ENCODE measurements at places on chromosomes 6 and 20.

DNA sequence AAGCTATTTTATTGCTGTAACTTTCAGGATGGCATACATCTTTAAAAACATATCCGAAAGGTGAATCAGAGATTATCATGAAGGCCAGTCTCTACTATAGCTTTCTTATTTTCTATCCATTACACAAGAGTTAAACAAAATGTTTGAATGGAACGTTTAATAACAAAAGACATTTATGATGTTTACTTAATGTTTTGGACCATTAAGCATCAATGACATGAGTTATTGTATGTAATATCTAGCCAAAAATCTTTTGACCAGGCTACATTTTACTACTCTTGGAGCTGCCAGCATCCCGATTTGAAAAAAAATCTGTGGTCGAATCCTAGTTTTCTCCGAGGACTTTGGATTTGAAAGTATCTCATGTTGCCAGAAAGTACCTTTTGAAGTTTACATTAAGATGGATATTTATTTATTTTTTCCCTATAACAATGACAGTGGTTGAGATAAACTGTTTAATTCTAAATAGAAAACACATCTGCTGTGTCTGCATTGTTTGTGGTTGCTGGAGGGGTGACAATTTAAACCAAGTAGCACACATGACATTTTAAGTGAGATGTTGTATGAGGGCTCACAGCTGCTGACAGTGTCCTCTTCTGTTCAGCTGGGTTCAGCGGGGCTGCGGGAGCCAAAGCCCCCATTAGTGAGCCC is 293.7 kb upstream of the TCF21 start:
- DNase-seq: no peak

DNA sequence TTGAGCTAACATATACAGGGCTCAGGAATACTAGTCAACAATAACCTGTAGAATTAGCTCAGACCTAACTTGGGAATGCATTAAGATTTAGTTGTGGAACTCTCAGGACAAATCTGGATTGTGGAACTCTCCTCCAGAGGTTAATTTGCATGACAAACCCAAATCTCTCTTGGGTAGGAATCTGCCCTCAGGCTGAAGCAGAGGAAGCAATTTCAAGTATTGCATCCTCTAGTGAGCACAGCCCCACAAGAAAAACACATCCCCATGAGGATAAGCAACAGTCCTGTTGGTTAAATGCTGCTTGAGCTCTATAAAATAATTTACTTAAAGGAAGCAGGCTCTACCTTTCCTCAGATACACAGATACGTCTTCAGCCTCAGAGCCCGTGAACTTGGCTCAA is 170.9 kb upstream of the STXBP5 start:
- DNase-seq: no peak

- DNase-seq: no peak
These were observed 76.5 kb downstream of the EYA4 start for GRCh38 chr6:133317704-133318103.

- peak; percentile 59 for DNase-seq
These were observed 934 bp downstream of the KCNK5 start for GRCh38 chr6:39228111-39228971.

GRCh38 chr6:39073471-39074355 is 25.1 kb downstream of the GLP1R start:
- peak; percentile 49 for DNase-seq

GRCh38 chr20:50405235-50405914 is 104.8 kb upstream of the PTPN1 start:
- no peak for DNase-seq

GRCh38 chr6:36345681-36346466 is 9.2 kb upstream of the BNIP5 start:
- DNase-seq: peak; percentile 65

DNA sequence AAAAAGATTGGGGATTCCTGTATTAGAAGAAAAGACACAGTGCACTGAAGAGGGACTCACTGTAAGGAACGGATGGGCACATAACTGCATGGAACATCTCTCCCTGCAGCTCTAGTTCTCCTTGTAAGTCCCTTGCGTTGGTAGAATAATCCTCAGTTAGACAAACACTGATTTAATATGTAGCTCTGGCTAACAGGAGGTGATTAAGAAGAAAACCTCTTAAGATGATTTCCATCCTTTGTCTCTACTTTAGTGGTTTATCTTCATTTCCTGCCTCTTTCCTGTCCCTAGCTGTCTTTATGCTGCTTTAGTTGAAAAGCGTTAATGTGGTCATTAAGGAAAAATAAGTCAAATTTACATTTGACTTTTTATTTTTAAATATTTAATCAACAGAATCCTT is 86.6 kb downstream of the SLC16A10 start:
- DNase-seq: no peak

GRCh38 chr6:44229376-44230033 is 6.1 kb downstream of the SLC29A1 start:
- no peak for DNase-seq

- DNase-seq: no peak
These were observed 160.8 kb downstream of the CDC5L start for GRCh38 chr6:44548319-44548718.

DNA sequence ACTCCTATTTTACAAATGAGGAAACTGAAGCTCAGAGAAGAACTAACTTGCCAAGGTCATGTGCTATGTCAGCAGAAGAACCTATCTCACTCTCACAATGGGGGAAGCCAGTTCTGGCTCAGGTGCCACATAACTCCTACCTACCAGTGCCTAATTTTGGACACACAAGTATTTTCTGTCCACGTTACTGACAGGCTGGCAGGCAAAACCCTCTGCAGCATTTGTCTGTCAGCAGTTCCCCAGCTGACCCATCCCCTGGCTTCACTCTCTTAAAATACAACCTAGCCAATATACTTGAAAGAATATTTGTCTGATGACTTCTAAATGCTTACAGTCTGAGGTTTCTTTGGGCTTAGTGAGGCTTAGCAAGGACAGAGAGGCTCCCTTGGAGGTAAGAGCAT is 15.5 kb downstream of the GSS start:
- no peak for DNase-seq

DNA sequence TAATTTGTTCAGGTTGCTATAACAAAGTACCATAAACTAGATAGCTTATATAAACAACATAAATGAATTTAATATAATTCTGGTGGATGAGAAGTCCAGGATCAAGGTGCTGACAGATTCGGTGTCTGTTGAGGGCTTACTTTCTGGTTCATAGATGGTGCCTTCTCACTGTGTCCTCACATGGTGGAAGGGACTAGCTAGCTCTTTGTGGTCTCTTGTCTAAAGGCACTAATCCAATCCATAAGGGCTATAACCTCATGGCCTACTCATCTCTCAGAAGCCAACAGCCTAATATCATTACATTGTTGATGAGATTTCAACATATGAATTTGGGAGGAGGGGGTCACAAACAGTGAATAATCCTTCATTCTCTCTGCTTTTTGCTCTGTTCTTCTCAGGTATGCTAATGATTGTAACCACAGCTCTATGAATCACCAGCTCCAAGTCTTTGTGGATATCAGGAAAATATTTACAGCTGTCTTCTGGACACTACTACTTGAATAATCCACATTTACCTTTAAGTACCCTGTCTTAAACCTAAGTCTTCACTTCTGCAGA is 122.3 kb downstream of the NKAIN2 start:
- DNase-seq: no peak

DNA sequence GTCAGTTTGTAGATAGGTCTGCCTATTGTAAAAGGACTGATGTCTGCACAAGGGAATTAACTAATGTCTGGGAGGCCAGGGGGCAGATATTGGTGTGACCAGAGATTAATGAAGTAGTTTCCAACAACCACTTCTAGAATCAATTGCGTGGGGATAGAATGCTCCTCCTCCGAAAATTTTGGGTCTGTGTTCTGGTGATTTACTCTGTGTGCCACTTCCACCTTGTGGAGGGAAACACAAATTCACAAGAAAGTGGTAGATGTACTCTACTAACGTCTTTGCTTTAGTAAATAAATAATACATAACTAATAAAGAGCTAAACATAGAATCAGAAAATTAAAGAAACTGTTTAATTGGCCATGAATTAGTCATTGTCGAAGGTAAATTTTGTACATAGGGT is 25.5 kb downstream of the TMEM14A start:
- no peak for DNase-seq

DNA sequence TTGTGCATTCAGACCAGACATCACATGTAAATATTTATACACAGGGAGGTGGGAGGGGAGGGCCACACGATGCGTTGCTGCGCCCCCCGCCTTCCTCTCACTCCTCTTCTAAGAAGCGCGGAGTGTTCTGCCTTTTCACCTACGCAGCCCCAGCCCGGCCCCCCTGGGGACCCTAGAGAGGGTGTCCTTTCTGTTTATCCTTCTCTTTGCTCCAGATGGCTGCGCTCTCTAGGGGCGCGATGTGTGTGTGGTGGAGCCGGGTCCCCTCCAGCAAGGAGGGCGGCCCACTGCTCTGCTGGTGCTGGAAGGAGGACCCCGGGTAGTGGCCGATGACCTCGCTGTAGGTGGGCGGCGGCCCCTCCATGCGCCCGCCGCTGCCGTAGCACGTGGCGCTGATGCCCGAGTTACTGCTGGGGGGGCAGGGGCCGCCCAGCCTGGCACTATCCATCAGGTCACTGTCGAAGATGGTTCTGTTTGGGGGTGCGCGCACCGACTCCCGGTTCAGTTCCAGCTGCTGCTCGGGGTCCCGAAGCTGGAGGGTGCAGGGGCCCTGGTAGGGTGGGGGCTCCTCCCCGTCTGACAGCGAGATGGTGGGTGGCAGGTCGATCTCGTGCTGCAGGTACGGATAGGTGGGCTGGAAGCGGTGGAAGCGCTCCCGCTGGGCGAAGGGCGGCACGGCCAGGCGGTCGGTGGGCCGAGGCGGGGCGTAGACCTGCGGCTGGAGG is 31.8 kb upstream of the ZBP1 start:
- DNase-seq: no peak

DNA sequence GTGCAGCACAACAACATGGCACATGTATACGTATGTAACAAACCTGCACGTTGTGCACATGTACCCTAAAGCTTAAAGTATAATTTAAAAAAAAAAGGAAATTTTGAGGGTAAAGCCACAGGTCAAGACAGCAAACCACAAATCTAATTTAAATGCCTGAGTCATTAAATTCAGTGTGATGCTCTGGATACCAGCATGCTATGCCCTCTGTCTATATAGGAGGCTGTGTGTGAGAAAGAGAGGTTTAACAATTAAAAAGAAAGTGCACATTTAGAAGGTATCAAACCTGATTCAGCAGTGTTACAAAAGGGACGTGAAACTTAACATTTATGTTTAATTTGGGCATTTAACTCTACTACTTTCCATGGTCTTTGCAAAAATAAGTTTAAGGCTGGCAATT is 276.3 kb downstream of the ADGRB3 start:
- no peak for DNase-seq

GRCh38 chr6:170113141-170113540 is 177.7 kb downstream of the DLL1 start:
- DNase-seq: peak; percentile 40

Data from endodermal cell (in vitro differentiated cells).